Regular cardiac myocyte (primary cell): ENCODE measurements at places on chromosomes 12 and 14. TPM values are rescaled to one million over a fixed set of nuclear protein-coding genes. Genes with fewer than 3 reads are reported as not detected.

KRT2 gene
- not detected in 2 replicates for total RNA-seq

PRR4 gene
- total RNA-seq = 0.28 and 1.2 TPM in 2 replicates

KRT77 gene
- not detected in 2 replicates for total RNA-seq

ACOT4 gene
- total RNA-seq = 0.77 and 1.4 TPM in 2 replicates

CCDC196 gene
- not detected in 2 replicates for total RNA-seq

SYNDIG1L gene
- total RNA-seq = under 0.01 TPM in 1 of 2 replicates, not detected in the other

BORCS5 gene
- total RNA-seq = 12.8 and 13.8 TPM in 2 replicates

POTEM gene
- not detected in 2 replicates for total RNA-seq

SCARB1 gene
- 9.3 and 9.6 TPM in 2 replicates for total RNA-seq

CCDC175 gene
- total RNA-seq = not detected in 2 replicates

FOXA1 gene
- total RNA-seq = not detected in 2 replicates

GYS2 gene
- not detected in 2 replicates for total RNA-seq

MYO1A gene
- total RNA-seq = under 0.01 TPM in 1 of 2 replicates, not detected in the other

FERMT2 gene
- 132 and 143 TPM in 2 replicates for total RNA-seq

B4GALNT1 gene
- total RNA-seq = 1.9 and 2.8 TPM in 2 replicates

CAPZA3 gene
- not detected in 2 replicates for total RNA-seq

RTN1 gene
- under 0.01 and 0.19 TPM in 2 replicates for total RNA-seq

RPGRIP1 gene
- total RNA-seq = not detected in 2 replicates

ZNF385A gene
- total RNA-seq = 0.77 and 1.7 TPM in 2 replicates

SMOC1 gene
- under 0.01 and 0.85 TPM in 2 replicates for total RNA-seq

DNAH10 gene
- 0.58 and 20.0 TPM in 2 replicates for total RNA-seq

KRT85 gene
- not detected in 2 replicates for total RNA-seq

ITGA5 gene
- 290 and 347 TPM in 2 replicates for total RNA-seq

KLHL33 gene
- total RNA-seq = under 0.01 and 0.28 TPM in 2 replicates

HPD gene
- total RNA-seq = 0.28 TPM in 1 of 2 replicates, not detected in the other

SERPINA12 gene
- total RNA-seq = not detected in 2 replicates
